ENCODE measurements at places on chromosomes 6 and 20.

DNA sequence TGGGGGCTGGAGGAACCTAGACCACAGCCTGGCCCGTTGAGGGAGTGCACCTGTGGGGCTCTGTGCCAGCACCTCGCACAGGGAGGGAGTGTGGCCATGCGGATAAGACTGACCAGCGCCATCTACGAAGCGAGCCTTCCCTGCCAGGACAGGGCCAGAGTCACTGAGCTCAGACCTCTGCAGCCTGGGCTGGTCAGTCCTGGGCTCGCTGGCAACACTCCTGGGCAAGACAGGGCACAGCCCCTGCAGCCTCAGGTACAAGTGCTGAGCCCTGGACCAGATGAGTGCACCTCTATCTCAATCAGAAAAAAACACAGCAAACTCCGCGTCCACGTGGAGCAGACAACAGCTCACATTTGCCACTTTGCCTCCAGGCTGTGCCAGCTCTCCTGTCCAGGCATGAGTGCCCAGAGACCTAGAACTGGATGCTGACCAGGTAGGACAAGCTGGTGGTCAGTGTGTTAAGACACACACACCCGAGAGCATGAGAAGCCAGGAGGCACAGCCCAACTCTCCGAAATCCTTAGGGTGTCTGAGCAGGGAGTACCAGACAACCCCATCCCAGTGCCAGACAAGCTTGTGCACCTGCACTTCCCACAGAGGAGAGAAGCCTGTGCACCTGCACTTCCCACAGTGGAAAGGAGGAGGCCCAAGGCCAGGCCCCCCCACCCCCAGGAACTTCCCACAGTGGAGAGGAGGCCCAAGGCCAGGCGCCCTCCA lies 4.9 kb downstream of the ARFRP1 start:
- DNase-seq, result no peak

DNA sequence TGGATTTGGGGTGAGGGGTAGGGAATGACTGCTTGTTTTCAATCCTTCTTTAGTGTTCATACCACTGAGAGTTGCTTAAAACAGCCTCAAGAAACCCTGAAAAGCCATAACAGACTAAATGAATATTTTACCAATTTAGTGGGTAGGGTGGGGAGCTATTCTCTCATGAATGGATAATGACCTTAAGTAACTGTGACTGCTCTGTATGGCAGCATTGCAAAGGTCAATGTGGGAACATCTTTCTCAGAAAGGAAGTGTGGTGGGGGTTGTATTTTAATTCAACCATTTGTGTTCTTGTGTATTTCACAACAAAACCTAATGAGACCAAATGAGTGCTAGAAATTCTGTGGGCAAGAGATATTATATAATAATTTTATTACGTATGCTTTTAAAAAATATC lies 55.7 kb downstream of the PHACTR2 start:
- DNase-seq, result no peak

- no peak for DNase-seq
These were observed 492 bp upstream of the RNF39 start for GRCh38 chr6:30075790-30076732.

GRCh38 chr6:157282284-157282683 lies 41.0 kb downstream of the TMEM242 start:
- no peak for DNase-seq

DNA sequence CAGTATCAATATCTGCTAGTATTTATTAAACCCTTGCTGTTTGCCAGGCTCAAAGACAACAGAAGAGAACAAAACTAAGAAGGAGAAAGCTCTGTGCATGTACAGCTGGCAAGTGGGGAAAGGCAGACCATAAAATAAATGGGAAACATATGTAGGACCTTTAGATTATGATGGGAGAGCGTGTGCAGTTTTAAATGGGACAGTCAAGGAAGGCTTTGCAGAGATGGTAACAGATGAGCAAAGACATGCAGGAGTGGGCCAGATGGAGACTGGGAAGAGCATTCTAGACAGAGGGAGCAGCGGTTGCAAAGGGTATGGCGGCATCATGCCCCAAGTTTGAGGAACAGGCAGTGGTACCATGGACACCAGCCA lies 260.0 kb downstream of the NRN1 start:
- DNase-seq, result no peak

All from activated CD4-positive, alpha-beta T cell treated with anti-CD3 and anti-CD28 coated beads, Interleukin-2, amount 50 U/mL, for 48 hours (primary cell).